ENCODE measurements at places on chromosomes 4 and X.

- no peak for DNase-seq
Measured at GRCh38 chr4:95445251-95445650, 103.5 kb downstream of the UNC5C start.

- peak; percentile 61 for DNase-seq
Measured at GRCh38 chr4:154164931-154165839, 326.4 kb downstream of the DCHS2 start.

- DNase-seq = peak; percentile 50
Measured at GRCh38 chr4:2462218-2462991, 6.5 kb upstream of the RNF4 start.

DNA sequence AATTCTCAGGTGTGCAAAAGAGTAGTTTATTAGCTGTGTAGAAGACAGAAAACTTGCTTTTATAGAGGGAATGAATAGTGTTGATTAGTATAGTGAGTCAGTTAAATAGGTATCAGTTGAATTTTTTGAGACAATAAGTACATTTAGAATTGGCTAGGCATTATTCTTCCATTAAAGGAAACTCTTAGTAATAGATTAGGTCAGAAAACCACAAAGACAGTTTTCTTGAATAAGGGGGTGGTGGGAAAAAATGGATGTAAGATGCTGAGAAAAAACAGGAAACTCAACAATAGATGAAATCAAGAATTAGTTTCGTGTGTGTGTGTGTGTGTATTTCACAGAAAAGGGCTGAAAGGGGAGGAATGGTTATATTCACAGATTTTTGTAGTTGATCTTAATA lies 16.8 kb downstream of the CD38 start:
- no peak for DNase-seq

GRCh38 chr4:107658400-107659336 lies 61.4 kb downstream of the PAPSS1 start:
- no peak for DNase-seq

DNA sequence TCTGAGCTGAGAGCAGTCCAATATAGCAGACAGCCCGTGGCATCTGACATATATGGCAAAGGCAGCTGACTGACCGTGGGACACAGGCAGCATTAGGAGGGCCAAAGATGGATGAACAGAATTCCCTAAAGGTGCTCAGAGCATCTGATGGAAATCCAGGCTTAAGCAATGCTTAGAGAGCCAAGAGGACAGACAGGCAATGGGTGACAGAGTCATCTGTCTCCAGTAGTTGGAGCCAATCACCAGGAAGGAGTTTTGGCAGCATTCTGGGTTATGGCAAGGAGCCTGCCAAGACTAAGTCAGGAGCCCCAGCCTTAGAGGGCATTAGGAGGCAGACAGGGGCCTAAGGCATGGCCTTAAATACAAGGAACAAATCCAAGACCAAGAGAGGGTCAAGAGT lies 153.3 kb upstream of the USP9X start:
- no peak for DNase-seq

DNA sequence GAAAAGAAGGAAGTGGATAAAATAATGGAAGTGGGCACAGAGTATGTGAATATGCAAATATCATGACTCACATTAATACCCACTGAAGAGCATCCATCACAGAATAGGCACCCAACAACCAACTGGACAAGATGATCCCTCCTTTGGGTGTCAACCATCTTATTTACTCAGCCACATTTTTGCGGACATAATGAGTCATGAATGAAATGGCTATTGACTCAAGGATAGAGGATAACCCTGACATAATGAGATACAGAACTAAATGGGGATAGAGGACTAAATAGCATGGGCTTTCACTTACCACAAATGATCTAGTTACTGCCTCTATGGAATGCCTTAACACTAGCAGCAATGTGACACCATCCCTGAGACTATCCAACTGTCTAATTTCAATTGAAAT lies 224.7 kb downstream of the ANTXR2 start:
- no peak for DNase-seq
